ENCODE measurements at places on chromosomes 6 and 20. TPM values are rescaled to one million over a fixed set of nuclear protein-coding genes. Genes with fewer than 3 reads are reported as not detected.

GRCh38 chr6:133724726-133725125 lies 164.2 kb upstream of the TCF21 start:
- no peaks in the 10 kb centered on the region for H3K27me3 ChIP-seq
- H3K36me3 ChIP-seq = no peaks in the 10 kb centered on the region
- no peak overlapping the region for H3K4me3 ChIP-seq
- H3K27ac ChIP-seq = no peak overlapping the region

Gene AKAP12
- 17.6 TPM for total RNA-seq

- no peaks in the 10 kb centered on the region for H3K4me1 ChIP-seq
- H3K27ac ChIP-seq = no peak overlapping the region
- H3K4me3 ChIP-seq = no peak overlapping the region
- H3K27me3 ChIP-seq = no peaks in the 10 kb centered on the region
- H3K36me3 ChIP-seq = peaks cover 3% of the 10 kb centered on the region
Measured at GRCh38 chr6:152588456-152588855, 48.7 kb downstream of the SYNE1 start.

DNA sequence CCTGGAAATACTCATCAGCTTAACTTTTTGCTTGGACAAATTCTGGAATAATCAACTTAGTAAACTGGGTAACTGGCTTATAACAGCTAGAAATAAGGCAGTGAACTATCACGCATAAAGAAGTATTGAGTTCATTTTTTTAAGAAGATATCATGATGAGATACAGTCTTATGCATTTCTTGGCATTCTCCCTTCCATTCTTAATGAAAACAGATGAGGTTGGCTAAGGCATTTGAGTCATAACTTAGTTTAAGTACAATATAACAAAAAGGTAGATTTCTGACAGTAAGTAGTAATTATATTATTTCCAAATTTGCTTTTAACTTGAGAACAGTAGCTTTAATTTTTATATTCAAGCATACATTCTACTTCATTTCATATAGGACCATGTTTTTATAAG lies 56.1 kb downstream of the SAMD5 start:
- no peak overlapping the region for H3K4me3 ChIP-seq
- H3K27ac ChIP-seq = no peak overlapping the region
- H3K36me3 ChIP-seq = no peaks in the 10 kb centered on the region
- H3K4me1 ChIP-seq = no peaks in the 10 kb centered on the region
- DNase-seq = no peak

- no peak overlapping the region for H3K4me3 ChIP-seq
- no peaks in the 10 kb centered on the region for H3K36me3 ChIP-seq
- peaks cover 59% of the 10 kb centered on the region for H3K4me1 ChIP-seq
- H3K27me3 ChIP-seq = no peaks in the 10 kb centered on the region
- H3K27ac ChIP-seq = peak overlapping the region; percentile 39
Measured at GRCh38 chr6:34486106-34486740, 20.3 kb downstream of the PACSIN1 start.

GRCh38 chr20:53623134-53623453 lies 29.5 kb upstream of the ZNF217 start:
- no peaks in the 10 kb centered on the region for H3K36me3 ChIP-seq
- no peak for DNase-seq
- H3K27me3 ChIP-seq = no peaks in the 10 kb centered on the region
- peak overlapping the region; percentile 41 for H3K27ac ChIP-seq
- peaks cover 25% of the 10 kb centered on the region for H3K4me1 ChIP-seq

DNA sequence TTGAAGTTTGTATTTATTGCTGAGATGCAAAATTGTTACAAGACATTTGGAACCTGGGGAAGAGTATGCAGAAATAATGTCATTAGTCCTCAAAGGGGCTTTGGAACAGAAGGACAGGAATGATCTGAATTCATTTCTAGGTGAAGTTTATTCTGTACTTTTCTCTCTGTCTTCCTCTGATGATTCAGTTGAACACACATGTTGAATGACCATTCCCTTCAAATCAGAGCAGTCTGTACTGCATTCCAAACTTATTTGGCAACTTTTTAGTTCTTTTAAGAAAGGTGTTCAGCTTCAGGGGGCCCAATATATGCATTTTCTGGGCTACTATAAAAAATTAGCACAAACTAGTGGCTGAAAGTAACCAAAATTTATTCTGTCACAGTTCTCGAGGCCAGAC lies 213.9 kb upstream of the LAMP5 start:
- H3K27ac ChIP-seq = no peak overlapping the region
- no peaks in the 10 kb centered on the region for H3K4me1 ChIP-seq
- no peak overlapping the region for H3K4me3 ChIP-seq

- H3K27me3 ChIP-seq = no peaks in the 10 kb centered on the region
- H3K36me3 ChIP-seq = no peaks in the 10 kb centered on the region
- H3K4me3 ChIP-seq = no peak overlapping the region
- no peaks in the 10 kb centered on the region for H3K4me1 ChIP-seq
- DNase-seq = no peak
Measured at GRCh38 chr6:72787391-72788031, 165.6 kb downstream of the KCNQ5 start.

DNA sequence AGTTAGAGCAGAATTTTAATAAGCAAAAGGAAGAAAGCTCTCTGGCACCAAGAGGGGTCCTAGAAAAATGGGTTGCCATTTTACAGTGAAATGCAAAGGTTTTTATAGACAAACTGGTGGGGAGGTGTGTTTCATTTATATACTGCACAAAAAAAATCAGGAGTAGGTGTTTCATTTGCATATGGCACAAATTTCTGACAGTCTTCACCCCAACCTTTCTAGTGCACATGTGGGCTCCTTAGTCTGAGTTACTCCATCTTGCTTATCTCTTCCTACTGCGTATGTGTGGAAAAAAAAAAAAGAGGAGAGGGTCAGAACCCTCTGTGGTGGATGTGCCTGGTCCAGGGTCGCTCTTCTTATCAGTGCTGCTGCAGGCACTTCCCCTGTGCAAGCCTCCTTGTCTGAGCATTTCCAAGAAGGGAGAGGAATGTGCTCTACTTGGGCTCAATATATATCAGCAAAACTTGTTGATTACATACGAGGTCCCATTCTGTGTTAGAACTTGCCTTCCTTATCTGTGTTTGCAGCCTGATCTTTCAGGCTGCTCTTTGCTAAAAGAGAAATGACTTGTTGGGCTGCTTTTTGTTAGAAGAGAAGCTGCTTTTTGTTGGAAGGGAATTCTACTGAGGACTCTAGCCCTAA lies 59.0 kb upstream of the MRAP2 start:
- H3K27me3 ChIP-seq = no peaks in the 10 kb centered on the region
- H3K36me3 ChIP-seq = no peaks in the 10 kb centered on the region
- H3K4me3 ChIP-seq = no peak overlapping the region
- DNase-seq = no peak

Gene UNC5CL
- 2.1 TPM for total RNA-seq

DNA sequence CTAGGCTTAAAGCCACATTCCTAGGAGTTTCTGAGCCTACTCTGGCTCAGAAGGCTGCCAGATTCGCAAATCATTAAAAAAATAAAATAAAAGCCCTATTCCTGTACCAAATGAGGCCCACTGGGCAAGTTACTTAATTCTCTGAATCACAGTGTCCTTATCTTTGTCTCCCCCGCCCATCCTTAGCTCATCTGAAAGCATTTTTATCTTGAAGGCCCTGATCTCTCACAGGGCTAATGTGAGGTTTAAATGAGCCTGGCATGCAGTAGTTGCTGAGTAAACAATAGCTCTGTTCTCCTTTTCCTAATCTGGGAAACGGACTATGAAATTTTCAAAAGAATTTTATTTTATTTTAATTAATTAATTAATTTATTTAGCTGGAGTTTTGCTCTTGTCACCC lies 2.1 kb upstream of the ZBTB12 start:
- H3K4me3 ChIP-seq = no peak overlapping the region
- no peak for DNase-seq
- no peaks in the 10 kb centered on the region for H3K36me3 ChIP-seq

- H3K27me3 ChIP-seq = no peaks in the 10 kb centered on the region
- DNase-seq = no peak
- H3K4me1 ChIP-seq = no peaks in the 10 kb centered on the region
- no peaks in the 10 kb centered on the region for H3K36me3 ChIP-seq
Measured at GRCh38 chr6:41813469-41813868, 26.0 kb downstream of the TOMM6 start.

Gene KCNQ2
- not detected for total RNA-seq

Gene GABRR1
- total RNA-seq = not detected

DNA sequence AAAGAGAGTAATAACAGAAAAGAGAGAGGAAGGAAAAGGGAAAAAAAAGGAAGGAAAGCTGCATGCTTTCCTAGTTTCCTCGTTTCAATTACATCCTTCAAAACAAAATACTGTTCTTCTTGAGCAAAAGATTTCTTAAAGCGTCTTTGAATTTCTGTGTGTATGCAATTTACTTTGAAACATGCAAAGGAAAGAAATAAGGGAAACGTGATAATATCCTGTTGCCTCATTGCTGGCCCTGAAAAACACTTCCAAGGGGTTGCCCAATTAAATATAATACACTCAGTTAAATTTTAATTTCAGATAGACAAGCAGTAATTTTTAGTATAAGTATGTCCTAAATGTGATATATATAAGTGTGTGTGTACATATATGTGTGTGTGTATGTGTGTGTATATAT lies 51.2 kb upstream of the TPD52L1 start:
- H3K4me1 ChIP-seq = peaks cover 5% of the 10 kb centered on the region
- DNase-seq = no peak
- no peaks in the 10 kb centered on the region for H3K36me3 ChIP-seq
- H3K27me3 ChIP-seq = no peaks in the 10 kb centered on the region

DNA sequence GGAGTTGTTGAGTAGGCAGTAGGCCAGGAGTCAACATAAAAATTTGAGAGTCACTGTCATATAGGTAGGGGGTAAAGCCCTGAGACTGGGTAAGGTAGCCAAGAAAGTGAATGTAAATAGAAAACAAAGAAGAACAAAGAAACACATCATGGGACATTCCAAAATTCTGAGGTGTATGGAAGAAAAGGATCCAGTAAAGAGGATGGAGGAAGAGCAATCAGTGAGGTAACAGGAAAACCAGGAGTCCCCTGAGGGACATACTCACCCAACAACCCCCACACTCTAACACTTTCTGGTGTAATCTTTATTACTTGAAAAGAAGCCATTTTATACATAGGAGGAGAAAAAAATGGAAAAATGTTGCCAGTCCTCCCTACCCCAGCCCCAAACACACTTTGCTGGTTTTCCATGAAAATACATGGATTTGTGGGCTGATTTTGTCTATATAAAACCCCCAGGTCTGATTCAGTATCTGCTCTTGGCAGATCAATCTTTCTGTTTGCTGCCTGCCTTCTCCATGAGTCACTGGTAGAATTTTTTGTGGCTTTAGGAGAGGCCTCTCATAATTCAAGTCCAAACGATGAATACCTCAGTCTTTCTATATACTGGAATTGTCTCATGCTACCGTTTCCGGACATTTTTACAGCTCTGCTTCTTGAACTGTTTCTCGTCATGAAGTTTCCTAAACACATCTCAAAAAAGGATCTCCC lies 271.4 kb upstream of the MAN1A1 start:
- no peak for DNase-seq
- no peak overlapping the region for H3K27ac ChIP-seq
- H3K4me3 ChIP-seq = no peak overlapping the region
- no peaks in the 10 kb centered on the region for H3K36me3 ChIP-seq

DNA sequence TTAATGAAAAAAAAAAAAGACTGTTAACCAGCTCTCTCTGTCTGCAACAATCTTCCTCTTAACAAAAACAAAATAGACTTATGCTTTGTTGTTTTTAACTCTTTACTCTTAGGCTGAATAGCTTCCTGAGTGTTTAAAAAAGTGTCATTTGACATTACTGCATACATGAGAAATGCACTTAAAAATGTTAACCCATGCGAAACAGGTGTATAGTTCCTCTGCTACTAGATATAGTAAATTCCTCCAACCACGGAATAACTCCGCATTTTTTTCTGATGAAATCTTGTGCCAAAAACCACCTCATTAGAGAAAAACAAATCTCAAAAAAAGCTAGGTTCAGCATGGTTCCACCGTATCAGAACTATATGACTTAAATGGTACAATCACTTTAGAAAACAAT lies 426.0 kb downstream of the ADGRB3 start:
- H3K36me3 ChIP-seq = no peaks in the 10 kb centered on the region
- no peak overlapping the region for H3K27ac ChIP-seq
- H3K27me3 ChIP-seq = no peaks in the 10 kb centered on the region
- H3K4me3 ChIP-seq = no peak overlapping the region

All from natural killer cell (primary cell).